ENCODE measurements at places on chromosomes 5 and 9.

GRCh38 chr9:97853844-97854695 is 1.0 kb downstream of the FOXE1 start:
- DNase-seq, result peak; percentile 33

DNA sequence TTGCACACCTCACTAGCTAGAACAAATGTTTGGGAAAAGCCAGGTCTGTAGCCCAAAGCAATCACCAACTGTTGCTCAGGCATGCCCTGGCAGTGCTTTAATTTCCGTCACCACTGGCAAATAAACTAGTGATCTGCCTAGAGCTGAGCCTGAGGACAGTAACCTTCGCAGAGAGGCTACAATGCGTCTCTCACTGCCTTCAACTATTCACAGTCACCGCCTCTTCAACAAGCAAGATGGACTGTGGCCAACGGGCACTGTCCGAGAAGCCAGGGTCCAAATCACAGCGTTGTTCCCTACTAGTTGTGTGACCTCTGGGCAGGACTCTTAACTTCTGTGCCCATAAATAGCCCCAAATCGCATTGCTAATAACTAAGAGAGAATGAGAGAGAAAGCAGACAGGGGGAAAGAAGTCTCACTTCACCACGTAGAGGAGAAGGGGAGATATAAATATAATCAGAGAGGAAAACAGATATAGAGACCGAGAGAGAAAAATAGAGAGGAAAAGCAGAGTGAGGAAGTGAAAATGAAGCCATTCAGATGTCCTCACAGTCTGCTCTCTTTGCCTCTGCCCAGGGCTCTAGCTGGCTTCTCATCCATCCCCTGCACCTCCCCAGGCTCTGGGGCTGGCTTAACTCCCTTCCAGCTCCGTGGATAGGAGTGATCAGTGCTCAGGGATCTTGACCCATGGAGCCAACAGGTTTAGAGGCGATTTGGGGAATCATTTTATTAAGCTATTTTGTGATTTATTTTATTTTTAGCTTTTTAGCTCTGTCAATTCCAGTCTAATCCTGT is 157.9 kb downstream of the ZDHHC21 start:
- no peak for DNase-seq

GRCh38 chr9:129688285-129689043 is 23.0 kb downstream of the PRRX2 start:
- no peak for DNase-seq

GRCh38 chr9:78614892-78615291 is 318.0 kb downstream of the PSAT1 start:
- DNase-seq, result peak; percentile 13

DNA sequence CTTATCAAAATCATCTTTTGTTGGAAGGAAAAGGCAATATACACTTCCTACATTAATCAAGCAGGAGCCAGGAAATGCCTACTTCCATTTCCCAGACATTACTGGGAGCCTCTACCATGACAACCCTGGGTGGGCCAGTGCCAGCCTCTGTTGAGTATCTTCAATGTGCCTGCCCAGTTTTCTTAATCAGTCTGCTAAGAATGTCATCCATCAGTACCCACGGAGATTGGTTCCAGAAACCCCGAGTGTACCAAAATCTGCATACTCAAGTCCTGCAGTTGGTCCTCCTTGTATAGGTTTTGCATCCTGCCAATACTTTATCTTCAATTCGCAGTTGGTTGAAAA is 82.4 kb downstream of the MARCHF3 start:
- DNase-seq, result no peak

DNA sequence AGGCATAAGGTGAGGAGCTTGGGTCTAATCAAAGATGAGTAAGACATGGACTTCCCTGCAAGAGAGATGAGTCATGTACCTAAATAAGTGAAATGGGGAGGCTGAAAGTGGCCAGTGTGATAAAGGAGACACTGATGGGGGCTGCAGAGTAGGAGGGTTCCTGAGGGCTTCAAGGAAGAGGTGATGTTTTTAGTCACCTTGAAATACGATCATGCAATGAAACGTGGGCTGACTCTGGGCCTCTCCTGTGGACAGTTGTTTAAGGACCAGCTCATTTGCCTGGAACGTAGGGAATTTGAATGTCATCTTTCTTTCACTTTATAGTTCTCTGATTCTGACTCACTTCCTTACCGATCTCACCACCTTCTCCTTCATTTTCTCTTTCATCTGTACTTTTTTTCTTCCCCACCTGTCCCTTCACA is 49.6 kb upstream of the CPLX2 start:
- no peak for DNase-seq

DNA sequence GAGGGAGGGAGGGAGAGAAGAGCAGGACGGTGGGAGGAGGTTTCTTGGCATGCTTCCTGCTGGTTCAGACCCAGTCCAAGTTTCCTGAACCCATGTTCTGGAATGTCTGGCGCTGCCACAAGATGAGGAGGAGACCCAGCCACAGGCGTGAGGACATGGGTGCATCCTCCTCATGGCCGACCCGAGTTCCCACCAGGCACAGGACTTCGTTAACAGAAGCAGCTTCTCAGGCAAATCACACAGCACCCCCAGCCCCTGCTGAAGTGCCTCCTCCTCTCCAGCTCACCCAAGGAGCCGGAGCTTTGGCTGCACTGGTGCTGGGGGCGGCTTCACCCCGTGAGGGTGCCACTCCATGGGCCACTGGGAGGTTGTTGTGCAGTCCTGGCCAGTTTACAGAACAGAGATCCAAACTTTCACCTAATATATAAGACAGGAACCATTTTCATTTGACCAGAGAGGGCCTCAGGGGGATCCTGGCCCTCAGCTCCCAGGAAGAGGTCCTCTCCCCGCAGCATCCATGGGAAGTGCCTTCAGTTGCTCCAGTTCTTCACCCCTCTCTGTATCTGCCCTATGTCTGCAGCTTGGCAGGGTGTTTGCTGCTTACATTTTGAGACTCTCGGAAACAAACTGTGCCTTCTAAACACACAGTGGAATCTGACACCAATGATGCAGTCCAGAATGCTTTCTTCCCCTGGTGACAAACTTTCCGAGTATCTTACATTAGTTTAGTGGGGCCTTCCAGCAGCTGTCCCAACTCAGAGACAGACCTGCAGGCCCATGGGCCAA is 10.2 kb upstream of the NKD2 start:
- DNase-seq, result no peak

DNA sequence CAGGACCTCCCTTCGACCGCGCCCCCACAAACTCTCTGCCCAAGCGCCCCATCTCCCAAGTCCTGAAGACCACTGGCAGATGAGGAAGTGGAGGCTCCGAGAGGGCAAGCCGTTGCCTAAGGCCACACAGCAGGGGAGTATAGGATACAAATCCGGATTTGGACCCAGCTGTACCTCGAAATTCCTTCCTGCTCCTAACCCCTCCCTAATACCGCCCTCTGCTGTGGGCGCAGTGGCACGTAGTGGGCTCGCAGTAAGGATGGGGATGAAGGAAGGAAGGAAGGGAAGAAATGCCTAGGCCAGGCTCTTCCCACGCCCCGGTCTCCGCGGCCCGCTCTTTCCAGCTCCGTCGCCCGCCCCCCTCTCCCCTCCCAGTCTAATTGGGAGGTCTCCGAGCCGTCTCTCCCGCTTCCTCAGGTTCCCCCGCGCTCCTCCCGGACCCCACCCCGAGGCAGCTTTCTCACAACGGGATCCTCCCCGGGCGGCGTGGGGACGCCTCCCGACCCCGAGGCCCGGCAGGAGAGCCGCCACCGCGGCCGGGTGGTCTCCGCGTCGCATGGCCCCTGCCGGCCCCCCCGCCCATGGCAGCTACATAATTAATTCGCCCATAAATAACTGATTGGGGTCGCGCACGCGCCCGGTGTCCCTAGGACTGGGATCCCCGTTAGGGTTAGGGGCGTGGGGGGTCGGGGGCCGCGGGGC is 138.9 kb downstream of the C9orf50 start:
- DNase-seq, result no peak

DNA sequence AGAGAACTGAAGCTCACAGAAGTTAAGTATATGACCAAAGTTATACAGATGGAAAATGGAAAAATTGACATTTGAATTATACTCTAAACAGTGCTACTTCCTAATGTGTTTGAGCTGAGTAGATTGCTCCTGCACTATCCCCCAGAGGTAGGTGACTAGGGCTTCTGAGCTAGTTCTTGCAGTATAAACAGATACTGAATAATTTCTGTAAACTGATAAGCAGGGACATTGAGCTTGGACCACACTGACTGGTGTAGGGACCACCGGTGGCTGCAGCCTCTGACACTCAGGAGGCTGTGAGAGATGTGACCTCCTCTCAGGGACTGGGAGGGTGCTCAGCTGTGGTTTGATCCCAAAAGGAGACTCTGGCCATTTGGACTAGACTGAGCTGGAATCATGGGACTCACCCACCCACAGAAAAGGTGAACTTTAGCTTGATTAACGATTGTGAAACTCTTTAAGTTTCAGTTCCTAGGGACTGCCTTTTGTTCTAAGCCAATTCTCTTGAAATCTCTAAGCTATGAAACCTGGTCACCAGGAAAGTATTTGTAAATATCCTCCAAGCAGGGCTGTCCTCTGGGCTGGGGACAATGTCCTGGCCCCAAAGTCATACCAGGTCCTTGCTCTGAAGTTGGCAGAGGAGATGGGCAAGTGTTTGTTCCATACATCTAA is 291.5 kb downstream of the SEC61B start:
- DNase-seq, result no peak

Data from IMR-90 (cell line).